ENCODE measurements at places on chromosomes 3 and 15.

- DNase-seq = no peak
These were observed 28.4 kb downstream of the CHDH start for GRCh38 chr3:53817809-53818208.

DNA sequence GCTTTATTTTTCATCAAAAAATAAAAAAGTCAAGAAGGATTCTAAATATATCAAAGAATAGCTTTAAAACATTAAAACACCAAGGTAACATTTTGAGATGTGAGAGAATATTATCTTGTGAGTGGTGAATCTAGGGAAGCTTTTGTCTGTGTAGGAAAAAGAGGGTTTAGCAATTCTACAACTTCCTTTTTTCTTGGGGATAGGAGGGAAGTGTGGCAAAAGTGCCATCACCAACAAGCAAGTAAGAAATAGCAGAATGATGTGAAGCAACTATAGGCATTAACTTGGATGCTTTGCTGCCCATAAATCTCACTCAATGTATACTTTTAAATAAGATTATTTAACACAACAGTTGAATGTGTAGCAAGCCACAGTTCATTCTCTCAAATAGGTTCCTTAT, 57.8 kb upstream of the SUCLG2 start:
- no peak for DNase-seq

GRCh38 chr15:72827226-72827625, 43.7 kb upstream of the ADPGK start:
- DNase-seq = no peak

DNA sequence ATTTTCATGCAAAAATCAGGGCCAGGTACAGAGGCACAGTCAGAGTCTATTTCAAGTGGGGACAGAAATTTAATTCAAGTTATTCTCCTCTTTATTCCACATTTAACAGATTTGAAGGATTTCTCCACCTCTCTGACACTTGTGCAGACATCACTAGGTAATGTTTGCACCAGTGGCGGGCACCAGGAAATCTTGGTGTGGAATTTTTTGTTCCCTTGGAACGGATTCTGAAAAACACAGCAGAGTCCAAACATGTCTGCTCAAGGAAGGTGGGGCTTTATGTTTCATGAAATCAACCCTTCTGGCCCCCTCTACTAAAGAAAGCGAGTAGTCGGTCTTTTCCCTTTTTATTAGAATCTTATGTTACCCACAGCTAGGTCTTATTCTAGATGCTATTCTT, 271.2 kb upstream of the MDFIC2 start:
- no peak for DNase-seq

GRCh38 chr3:115595611-115596275, 27.6 kb upstream of the GAP43 start:
- no peak for DNase-seq

- DNase-seq = no peak
These were observed 13.0 kb downstream of the ZIC1 start for GRCh38 chr3:147422196-147422595.

- DNase-seq = no peak
These were observed 47.5 kb upstream of the AADACL2 start for GRCh38 chr3:151686257-151686656.

DNA sequence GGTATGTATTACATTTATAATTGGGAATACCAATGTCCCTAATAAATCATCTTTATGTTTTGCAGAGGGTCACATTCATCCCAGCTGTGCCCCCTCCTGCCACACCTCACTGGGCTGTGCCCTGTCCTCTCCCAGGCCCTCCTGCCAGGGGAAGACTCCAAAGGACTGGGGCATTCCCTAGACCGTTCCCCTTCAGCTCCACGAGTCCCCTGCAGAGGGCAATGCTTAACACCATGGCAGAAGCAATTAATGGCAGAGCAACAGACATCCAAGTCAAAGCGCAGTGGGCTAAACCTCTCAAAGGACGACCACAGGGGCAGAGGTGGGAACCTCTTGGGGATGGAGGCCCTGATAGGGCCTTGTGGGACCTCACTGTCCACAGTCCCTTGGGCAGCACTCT, 71.3 kb upstream of the SEC13 start:
- DNase-seq = no peak

- no peak for DNase-seq
These were observed 821 bp upstream of the MAGI1 start for GRCh38 chr3:66039590-66039887.

Data from stimulated activated CD8-positive, alpha-beta memory T cell treated with anti-CD3 and anti-CD28 coated beads, Interleukin-7, amount 100 ng/mL, for 1 hour (primary cell).